ENCODE measurements at places on chromosomes 12 and 14.
A peak's percentile ranks its signal among the peaks of the same experiment; 100 is the strongest.

- DNase-seq = no peak
Measured at GRCh38 chr14:49550286-49551184, 35.6 kb downstream of the RPS29 start.

DNA sequence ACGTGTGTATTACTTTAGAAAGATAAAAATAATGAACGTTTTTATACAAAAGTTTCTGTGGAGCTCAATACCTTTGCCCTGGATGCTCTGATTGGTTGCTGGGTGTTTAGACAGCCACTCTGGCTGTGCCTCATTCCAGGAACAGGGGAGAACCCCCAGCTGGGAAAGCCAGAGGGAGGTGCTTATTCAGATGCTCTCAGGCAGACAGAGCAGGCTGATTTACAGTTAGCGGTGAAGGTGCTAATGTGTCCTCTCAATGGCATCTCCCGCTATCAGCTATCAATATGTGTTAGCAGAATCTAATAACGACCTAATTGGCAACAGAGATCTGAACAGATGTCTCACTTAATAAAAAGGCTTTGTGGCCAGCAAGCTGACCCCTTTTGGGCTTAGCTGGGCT is 402.3 kb downstream of the NUAK1 start:
- no peak for DNase-seq

- DNase-seq = no peak
Measured at GRCh38 chr12:29425722-29426121, 44.8 kb upstream of the ERGIC2 start.

DNA sequence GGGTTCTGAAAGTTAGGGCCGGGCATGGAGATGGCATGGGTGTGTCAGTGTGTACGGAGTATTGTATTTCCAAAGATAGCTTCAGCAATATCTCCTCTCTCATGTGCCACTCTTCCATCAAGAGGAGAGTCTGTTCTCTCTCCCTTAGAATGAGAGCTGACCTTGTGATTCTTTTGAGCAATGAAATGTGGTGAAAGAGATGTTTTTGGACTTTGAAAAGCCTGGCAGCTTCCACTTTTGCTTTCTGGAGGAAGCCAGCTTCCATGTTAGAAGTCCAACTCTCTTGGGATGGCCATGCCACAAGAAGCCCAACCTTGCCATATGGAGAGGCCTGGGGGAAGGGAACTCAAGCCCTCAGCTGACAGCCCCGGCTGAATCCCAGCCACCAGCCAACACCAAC is 72.4 kb upstream of the GZMB start:
- no peak for DNase-seq

GRCh38 chr14:79564371-79564770 is 646.9 kb downstream of the DIO2 start:
- no peak for DNase-seq

DNA sequence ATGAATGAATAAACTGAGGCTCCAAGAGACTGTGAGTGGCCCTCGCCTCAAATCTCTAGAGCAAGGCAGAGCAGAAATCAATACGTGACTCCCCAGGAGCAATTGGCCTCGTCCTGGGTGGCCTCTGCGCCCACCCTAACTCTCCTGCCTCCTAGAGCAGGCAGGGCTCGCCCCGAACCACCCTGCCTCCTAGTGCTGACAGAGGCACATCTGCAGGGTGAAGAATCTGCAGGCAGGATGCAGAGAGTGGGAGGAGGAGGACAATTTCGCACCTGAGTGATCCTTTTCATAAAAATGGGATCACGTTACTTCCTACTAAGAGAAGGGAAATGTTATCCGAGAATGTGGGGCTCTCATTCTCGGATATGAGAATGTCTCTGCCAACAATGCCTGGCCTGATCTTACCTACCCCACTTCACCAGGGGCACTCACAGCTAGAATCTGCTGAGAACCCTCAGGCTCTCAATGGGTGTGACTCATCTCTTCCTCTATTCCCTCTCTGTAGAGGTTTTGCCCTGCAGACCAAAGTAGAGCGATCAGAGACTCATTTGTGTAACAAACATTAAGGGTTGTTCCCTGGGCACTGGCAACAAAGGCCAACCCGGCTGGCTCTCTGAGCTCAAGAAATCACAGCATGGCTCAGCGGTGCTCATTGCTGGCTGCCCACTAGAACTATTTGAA is 61.7 kb upstream of the BCL2L14 start:
- peak; percentile 87 for DNase-seq

DNA sequence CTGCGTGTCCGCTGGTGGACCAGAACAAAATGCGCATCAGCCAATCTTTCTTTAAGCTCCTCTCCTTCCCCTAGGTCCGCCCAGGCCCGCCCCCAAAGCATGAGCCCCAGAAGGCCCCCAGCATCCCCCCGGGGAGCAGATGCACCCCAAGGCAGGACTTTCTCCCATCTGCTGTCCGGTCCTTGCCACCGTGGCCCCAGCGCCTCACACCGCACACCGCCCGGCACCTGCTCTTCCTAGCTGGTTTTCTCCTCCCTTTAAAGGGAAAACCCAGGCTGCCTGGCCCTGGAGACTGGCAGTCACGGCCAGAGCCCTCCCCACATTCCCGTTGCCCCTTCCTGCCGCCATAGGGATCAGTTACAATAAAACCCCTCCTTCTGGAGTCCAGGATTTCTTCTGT is 30.2 kb downstream of the RIMBP2 start:
- no peak for DNase-seq

GRCh38 chr12:49339464-49339861 is 2.5 kb upstream of the C1QL4 start:
- DNase-seq = no peak

DNA sequence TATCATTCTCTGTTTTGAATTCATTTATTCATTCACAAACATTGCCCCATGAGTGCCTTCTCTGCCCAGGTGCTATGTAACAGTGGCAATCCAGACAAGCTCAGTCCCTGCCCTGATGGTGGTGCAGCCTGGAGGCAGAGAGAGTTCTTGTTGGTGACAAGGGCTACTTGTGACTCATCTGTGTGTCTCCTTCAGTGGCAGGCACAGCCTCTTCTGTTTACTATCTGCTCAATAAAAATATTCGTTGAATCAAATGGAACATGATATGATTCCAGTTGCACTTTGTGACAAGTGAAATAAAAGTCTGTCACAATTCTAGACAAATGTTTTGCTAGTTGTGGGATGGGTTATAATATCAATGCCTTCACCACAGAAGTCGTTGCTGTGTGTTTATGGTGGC is 20.6 kb upstream of the CPM start:
- no peak for DNase-seq

DNA sequence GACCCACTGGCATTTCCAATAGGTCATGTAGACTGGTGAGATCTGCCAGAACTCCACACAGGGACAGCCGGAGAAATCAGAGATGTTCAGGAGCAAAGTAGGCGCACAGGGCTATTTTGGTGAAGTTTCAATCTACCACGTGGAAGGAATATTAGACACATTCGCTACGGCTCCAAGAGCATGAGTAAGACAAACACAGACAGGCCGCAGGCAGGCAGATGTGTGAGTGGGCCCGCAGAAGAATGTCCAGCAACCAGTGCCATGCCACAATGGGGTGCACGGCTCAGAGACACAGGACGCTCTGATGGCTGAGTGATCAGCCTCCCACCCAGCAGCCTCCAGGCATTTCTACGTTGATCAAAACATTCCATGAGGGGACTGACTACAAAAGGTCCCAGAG is 10.4 kb downstream of the SLC15A4 start:
- DNase-seq = no peak

GRCh38 chr14:81311778-81312177 is 88.3 kb downstream of the STON2 start:
- no peak for DNase-seq

DNA sequence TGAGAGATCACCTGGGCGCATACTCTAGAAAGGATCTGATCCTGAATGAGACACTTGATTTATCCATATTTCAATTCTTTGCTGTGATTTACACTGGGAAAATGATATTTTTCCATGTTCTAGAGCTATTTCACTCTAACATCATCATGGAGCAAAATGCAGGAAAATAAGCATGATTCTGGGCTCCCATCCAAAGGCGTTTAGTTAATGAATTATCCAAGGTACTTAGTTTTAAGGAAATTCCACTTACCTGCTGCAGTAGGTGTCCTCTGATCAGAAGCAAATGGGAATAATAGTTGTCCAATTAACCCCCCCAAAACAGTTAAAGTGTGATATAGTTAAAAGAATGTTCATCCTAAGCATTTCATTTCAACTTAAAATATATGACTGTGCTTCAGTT is 204.5 kb upstream of the PRKD1 start:
- DNase-seq = no peak

DNA sequence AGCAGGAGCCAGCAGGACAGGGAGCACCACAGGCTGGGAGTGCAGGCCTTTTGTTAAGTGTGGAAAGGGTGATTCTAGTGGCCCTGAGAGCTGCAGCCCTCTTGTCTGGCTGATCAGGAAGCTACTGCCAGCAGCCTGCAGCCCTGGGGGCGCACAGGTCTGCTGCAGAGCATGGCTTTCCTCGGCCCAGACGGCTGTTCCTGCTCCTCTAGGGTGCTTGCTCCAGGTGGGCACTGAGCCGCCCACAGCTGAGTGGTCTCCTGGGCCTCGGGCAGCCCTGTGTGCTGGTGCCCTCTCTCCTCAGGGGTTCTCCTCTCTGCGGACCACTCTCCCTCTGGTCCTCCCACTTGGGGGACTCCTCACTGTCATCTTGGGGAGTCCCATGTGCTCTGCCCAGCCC is 18.9 kb downstream of the CCDC88C start:
- DNase-seq = no peak

DNA sequence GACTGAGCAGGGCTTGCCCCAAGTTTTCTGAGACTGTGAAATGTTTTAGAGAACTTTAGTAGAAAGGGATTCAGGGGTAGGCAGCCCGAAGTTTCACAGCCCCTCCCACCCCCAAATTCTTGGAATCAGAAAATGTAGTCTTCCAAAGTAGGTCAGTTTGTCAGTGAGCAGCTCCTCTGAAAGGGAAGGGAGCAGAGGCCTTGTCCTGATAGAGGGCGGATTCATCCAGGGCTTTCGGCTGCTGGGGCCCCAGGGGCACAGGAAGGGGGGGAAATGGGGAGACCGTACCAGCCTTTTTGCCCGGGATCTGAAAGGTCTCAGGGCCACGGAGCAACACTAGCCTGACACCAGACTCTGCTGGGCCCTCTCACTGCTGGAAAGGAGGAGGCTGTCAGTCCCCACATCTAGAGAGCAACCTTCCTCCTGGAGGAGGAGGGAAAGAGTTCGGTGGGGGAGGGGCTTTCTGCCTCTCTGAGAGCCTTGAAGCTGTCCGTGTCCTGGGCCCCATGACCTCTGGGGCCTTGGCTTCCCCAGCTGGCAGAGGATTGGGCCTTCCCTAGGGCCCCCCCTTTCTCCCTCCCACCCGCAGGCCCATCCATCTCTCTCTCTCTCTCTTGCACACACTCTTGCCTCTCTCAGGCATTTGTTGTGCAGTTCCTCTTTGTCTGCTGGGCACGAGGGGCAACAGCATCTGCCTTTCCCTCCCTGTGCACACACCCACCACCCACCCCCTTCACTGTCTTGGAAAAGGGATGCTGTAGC is at the start of gene IKZF4:
IKZF4 (plus strand) TSS at position 621 of the 762 bp plus-strand sequence. CDS start 451 bp downstream, outside the sequence.
- DNase-seq = no peak

- peak; percentile 81 for DNase-seq
Measured at GRCh38 chr12:116708826-116709756, 28.8 kb downstream of the SPRING1 start.

Measured in NCI-H510A (cell line).